ENCODE measurements at places on chromosomes 3 and 15.
A peak's percentile ranks its signal among the peaks of the same experiment; 100 is the strongest.

DNA sequence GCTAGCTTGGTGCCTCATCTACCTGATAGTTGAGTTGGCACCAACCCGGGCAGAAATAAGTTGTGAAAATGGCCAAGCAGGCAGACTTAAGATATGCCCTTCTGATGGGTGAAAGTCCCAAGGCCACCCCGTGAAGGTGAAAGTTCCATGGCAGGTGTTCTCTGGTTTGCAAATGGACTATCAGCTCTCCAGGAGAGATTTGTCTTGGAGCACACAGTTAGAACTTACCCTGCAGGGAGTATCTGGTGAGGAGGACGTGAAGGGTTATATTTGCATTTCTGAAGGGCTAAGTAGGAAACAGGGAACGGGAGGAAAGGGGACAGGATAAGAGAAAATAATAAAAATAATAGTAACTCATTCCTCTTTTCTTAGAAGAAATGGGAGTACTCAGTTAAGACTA is 220.5 kb downstream of the TP63 start:
- DNase-seq = no peak

DNA sequence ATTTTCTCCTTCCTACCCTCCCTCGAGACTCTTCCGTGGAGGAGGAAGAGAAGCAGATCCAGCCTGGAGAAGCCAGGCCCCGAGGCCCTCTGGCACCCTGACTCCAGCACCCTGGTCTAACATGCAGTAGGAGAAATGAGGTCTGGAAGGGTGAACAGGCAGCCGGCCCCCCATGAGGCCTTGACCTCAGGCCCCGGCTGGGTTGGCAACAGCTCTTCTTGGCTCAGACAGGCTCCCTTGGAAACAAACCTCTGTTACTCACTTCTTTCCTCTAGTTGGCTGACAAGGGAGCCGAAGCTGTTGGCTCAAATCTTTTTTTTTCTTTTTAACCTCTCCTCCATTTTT is 73.4 kb downstream of the CPN2 start:
- peak; percentile 64 for DNase-seq

DNA sequence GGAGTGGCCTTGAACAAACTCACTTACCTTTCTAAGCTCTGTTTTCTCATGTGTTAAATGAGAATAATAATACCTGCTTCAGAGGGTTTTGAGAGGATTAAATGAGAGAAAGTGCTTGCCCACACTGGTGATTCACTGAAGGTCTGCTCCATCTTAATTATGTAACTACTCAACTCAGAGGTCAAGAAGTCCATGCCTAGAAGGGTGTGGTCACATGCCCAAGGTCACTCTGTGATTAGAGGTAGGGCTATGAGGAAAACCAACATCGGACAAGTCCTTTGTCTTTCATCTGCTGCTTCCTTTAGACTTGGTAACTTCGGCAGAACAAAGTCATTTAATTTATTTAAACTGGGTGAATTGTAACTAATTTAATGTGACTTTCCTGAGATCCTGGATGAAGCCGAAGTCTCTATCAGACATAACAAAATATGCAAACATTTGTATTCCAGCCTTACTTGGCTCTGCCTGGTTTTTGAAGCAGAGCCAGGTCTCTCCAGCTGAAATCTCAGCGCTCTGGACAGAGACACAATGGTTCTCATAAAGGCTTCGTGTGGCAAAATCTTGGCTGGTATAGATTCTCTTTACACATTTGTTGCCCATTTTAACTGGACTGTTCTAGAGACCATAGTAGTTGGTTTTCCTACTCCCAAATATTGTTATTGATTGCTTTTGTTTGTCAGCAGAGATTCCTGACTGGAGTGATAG is 3.0 kb downstream of the CHRNA7 start:
- DNase-seq = no peak

DNA sequence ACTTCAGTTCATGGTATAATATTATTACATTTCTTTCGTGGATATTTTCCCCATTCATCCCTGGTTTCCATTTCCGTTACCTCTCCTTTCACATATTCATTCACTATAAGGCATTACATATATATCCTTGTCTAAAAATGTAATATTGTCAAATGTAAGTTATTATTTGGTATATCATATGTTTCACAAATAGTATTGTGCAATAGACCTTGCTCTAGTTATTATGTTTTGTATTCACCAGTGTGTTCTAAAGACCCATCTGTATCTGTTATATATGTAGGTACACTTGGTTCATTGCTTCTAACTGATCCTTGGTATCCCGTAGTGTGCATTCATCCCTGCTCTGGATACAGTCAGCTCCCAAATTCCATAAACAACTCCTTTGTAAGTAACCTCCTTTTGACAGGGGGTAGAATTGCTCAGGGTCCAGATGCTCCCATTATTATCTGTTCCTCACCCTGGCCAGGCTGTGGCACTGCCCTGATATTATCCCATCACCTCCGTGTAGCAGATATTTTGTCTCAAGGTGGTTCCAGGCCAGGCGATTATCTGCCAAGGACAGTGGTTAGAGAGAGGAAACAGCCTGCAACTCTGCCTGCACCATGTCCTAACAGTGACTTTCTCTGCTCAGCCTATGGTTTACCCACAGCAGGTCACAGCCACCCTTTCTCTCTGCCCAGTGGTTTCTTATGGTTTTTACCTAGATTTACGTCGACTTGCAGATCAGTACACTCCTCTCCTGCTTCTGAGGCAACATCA is 29.2 kb downstream of the PAQR9 start:
- DNase-seq = no peak

DNA sequence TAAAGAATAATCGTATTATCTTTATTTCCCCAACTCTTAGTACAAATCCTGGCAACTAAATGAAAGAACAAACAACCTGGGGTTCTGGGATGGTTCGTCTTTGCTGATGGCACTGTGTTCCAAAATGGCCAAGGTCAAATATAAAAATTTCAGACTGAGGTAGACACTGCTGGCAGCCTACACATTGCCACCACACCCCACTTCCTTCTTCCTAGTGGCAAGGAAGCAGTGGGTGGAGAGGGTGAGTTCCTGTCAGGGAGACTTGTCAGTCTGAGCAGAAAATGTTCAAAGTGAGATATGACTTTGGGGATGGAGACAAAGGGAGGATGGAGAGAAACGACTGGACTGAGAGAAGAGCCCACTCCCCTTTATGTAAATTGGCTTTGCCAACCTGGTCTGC is 69.6 kb downstream of the LMCD1 start:
- no peak for DNase-seq

- no peak for DNase-seq
Observed at GRCh38 chr3:38582941-38583645, 66.4 kb downstream of the SCN5A start.

DNA sequence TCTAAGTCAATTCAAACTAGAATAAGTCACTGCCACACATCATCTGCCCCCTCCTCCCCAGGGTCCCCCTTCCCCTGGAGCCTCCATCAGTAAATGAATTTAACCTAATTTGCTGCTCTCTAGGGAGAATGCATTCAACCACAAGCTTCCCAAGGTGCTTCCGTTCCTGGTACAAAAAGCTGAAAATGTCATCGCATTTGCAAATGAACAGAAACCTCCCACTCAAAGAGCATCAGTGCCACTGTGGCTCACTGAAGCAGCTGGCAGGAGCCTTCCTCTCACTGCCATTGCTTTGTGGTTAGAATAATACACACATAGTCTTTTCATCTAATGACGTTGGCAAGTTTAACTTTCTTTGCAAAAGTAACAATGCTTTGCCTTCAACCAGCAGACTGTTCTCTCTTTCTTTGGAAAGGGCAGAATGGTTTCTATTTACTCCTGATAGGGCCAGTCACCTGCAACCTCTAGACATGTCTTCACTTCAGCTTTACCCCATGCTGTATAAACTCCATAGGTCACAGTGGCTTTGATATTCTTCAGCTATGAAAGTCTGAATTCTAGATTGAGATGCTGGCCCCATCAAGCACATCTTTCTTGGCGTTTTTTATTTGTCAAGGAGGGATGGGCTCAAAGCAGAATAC is 238.1 kb downstream of the CPNE4 start:
- no peak for DNase-seq

GRCh38 chr3:53892286-53892637 is 603 bp upstream of the SELENOK start:
- no peak for DNase-seq

- DNase-seq = peak; percentile 25
Observed at GRCh38 chr3:79016587-79017376, 751.0 kb downstream of the ROBO1 start.

DNA sequence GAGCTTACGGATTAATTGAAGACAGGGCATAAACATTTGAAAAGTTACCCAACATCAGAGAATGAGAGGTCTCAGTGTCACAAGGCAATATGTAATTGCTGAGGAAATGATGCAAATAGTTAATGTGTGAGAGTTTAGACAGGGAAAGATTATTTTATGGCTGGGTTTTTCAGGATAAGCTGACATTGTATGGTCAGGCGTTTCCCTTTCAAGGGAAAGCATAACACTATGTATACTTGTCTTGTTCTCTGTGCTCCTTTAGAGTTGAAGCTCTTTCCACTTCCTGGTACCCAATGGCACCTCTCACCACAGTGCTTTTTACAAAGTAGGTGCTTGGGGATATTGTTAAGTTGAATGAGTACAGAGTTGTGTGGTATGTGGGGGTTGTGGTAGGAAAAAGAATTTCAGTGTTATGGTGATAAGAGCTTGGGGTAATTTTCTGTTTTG is 19.9 kb downstream of the IQGAP1 start:
- DNase-seq = peak; percentile 69

GRCh38 chr15:77553257-77553656 is 79.5 kb downstream of the LINGO1 start:
- DNase-seq = no peak

DNA sequence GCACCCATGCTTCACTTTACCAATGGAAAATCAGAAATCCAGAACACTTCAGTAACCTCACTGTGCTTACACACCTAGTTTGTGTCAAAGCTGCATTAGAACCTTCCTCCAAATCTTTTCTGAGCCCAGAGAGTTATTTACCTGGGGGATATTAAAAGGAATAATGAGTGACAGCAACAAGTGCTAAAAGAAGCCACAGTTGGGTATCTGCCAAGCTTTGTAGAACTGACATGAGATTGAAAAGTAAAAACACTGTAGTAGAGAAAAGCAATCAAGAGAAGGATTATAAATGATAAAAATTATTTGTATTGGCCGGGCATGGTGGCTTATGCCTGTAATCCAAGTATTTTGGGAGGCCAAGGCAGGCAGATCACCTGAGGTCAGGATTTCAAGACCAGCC is 8.8 kb upstream of the TBC1D23 start:
- DNase-seq = no peak

DNA sequence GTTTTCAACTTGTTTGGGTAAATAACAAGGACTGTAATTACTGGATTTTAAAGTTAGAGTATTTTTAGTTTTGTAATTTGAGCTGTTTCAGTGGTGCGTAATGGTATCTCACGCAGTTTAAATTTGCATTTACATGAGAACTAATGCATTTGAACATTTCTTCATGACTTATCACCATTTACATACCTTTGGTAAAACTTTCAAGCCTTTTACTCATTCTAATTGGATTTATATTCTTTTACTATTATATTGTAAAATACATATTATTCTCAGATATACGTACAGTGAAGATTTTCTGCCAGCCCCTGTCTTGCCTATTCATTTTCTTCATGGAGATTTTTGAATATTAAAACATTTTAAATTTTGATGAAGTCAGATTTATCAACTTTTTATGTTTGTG is 703.8 kb downstream of the MECOM start:
- DNase-seq = no peak

DNA sequence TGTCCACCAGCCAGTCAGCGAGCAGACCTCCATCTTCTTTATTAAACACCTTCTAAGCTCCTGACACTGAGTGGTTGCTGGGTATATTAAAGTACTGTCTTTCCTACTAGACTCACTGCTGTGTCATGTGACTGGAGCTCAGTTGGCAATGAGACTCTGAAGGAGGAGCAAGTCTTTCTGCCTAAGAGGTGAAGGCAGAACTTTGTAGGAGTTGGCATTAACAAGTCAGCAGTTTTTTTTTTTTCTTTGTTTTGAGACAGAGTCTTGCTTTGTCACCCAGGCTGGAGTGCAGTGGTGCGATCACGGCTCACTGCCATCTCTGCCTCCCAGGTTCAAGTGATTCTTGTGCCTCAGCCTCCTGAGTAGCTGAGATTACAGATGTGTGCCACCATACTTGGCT is 62.2 kb downstream of the ABHD5 start:
- no peak for DNase-seq

- no peak for DNase-seq
Observed at GRCh38 chr15:96593735-96594134, 263.2 kb downstream of the NR2F2 start.

- DNase-seq = no peak
Observed at GRCh38 chr15:66040211-66040892, 171.1 kb downstream of the RAB11A start.

DNA sequence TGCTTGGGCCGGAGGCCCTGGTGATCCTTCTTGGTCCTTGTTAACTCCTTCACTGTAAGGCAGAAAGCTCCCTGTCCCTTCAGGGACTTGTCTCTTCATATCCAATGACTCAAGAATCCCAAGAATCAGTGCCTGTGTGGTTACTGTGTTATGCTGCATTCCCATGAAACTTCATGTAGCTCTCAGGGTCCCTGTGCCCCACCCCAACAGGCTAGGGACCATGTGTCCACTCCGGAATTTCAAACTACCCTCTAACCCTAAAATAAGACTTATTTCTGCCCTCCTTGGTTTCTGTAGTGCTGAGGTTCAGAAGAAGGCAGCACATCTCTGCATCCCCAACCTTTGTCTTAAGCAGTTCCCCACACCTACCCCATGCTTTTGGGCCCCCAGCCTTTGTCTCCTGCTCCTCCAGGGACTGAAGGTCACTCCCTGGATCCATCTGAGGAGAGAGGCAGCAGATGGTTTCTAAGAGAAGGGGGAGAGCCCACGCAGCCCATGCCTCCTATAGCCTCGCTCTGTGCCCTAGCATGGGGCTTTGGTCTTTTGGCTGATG is 531 bp upstream of the MAP1A start:
- DNase-seq = peak; percentile 84

GRCh38 chr15:77584201-77584600 is 48.5 kb downstream of the LINGO1 start:
- no peak for DNase-seq

GRCh38 chr3:127525373-127525772 is 65.2 kb downstream of the TPRA1 start:
- DNase-seq = peak; percentile 33

GRCh38 chr15:46856839-46857502 is 860.3 kb upstream of the SEMA6D start:
- peak; percentile 6 for DNase-seq

- no peak for DNase-seq
Observed at GRCh38 chr3:50532062-50532705, 28.8 kb upstream of the CACNA2D2 start.

DNA sequence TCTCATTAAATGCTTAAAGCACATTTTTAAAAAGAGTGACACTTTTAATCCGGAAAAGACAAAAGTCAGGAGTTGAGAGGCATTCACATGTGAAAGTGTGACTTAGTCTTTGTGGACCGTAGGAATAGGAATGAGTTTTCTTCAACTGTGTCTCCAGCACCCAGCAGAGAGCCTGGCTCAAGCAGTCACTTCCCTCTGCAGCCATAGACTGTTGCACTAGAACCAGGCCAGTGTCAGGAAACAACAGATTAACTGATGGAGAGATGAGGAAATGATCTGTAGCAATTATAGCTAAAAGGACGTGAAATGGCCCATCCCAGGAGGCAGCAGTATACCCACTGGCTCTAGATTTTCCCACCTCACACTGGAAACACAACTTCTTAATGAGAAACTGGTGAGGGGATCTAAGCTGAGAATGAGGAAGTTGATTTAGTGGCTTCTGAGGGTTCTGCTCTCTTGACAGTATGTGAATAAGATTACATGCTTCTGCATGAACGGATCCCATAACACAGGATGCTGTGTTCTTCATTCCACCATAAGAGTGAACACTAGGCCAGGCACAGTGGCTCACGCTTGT is 19.8 kb downstream of the CFAP92 start:
- DNase-seq = no peak

GRCh38 chr3:59271971-59272370 is 222.1 kb upstream of the CFAP20DC start:
- no peak for DNase-seq

- DNase-seq = no peak
Observed at GRCh38 chr3:134810052-134810435, 15.0 kb downstream of the EPHB1 start.
